RPMI7951 (cell line): ENCODE measurements at places on chromosomes 7 and 10. TPM values are rescaled to one million over a fixed set of nuclear protein-coding genes. Genes with fewer than 3 reads are reported as not detected.

Gene FBXL13
- total RNA-seq: 0.96 and 1.4 TPM in 2 replicates

Gene LRRTM3
- total RNA-seq: not detected in 2 replicates

Gene SRRM3
- not detected in 2 replicates for total RNA-seq

Gene TFR2
- 0.12 and 0.98 TPM in 2 replicates for total RNA-seq

Gene CFAP46
- total RNA-seq: not detected in 2 replicates

Gene CHRM2
- total RNA-seq: 0.84 and 0.88 TPM in 2 replicates

Gene GTF2IRD1
- 4.8 and 6.4 TPM in 2 replicates for total RNA-seq

Gene ATOH7
- 0.10 TPM in 1 of 2 replicates, not detected in the other for total RNA-seq

Gene ADCK2
- 16.2 and 16.8 TPM in 2 replicates for total RNA-seq
